ENCODE measurements at places on chromosomes 2 and 18.
A peak's percentile ranks its signal among the peaks of the same experiment; 100 is the strongest.

DNA sequence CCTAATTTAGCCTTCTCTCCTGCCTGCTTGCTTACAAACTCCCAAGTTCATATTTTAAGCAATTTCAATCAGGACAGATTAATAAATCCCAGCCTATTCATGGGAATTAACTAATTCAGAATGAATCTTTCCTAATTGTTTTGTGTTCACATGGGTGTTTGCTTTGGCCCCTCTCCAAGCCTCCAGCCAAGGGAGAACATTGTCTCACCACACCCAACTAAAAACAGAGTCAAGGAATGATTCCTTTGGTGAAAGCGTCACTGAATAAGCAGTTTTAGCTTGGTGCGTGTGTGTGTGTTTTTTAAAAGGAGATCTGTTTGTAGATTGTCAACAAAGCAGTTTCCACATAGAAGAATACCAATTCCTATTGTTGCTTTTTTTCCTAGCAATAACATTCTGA, 43.0 kb upstream of the DSG1 start:
- peak; percentile 3 for DNase-seq

GRCh38 chr2:118222672-118223421, 134.6 kb downstream of the INSIG2 start:
- DNase-seq, result no peak

GRCh38 chr2:20560891-20561636, 89.8 kb downstream of the HS1BP3 start:
- no peak for DNase-seq

DNA sequence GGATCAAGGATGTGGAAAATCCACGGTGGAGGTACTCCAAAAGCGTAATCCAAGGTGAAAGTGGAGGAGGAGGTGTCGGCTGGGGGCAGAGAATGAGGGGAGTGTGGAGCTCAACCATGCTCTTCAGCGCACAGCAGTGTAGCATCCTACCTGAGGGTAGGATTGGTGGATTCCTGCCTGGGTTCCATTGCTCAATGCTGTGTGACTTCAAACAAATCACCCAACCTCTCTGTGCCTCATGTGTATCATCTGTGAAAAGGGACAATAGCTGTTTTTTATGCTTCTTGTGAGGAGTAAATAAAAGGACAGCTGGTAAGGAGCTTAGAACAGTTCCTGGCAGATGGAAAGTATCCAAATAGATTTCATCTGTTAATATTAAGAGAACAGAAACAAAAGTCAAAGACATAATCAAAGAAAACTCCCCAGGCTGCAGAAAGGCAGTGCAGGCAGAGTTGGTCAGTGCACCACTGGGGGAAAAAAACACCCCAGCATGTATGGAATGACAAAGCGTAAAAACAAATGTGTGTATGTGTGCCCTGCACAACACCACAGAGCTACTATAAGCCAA, 130.0 kb upstream of the HDAC4 start:
- DNase-seq, result no peak
